ENCODE measurements at places on chromosomes 16 and 17.
A peak's percentile ranks its signal among the peaks of the same experiment; 100 is the strongest.

DNA sequence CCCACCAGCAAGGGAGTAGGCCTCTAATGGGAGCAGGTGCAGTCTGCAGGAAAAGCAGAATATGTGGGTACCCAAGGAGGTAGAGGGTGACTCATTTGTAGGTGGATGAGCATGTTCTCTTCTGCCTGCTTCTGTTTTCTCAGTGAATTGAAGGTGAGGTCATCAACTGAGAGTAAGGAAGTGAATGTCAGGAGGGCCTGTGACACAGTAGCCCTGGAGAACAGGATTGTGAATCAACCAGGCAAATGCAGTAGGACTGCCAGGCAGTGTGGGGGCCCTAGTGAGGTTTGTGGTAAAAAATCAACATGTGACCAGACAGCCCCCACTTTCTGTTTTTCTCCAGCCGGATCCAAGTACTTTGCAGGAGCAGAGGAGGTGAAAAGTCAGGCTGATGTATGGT lies 150.5 kb upstream of the SOX9 start:
- no peak for DNase-seq

DNA sequence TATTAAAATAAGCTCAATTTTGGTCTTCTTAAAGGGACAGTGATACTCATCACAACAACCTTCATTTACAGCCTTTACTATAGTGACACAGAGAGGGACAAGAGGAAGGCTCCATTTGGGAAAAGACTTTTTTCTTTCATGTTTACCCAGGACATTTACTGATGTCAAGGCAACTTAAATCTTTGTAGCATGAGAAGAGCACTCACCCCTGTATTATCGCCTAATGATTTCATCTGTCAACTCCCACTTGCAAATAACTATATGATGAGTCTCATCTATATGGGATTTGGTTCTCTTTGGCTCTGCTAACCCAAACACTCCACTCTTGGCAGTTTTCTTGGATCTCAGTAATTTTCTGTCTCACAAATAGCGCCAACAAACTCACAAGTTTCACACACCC lies 24.1 kb downstream of the BLMH start:
- no peak for DNase-seq

DNA sequence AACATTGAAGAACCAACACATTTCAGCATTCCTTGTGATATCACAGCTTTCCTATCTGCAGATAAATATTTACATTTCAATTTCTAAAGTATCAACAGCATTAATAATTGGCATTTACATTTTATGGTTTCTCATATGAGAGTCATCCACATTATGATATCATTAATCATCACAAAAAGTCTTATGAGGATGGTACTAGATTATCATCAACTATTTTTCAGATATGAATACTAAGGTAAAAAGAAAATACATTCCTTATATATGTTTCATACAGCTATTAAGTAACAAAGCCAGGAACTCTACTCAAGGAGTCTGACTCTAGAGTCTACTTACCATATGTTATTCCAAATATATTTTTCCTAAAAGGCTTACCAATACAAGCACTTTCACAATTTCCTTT lies 40.7 kb downstream of the ABCA5 start:
- DNase-seq: no peak

GRCh38 chr17:40072040-40072734 lies 9.4 kb downstream of the THRA start:
- no peak for DNase-seq

DNA sequence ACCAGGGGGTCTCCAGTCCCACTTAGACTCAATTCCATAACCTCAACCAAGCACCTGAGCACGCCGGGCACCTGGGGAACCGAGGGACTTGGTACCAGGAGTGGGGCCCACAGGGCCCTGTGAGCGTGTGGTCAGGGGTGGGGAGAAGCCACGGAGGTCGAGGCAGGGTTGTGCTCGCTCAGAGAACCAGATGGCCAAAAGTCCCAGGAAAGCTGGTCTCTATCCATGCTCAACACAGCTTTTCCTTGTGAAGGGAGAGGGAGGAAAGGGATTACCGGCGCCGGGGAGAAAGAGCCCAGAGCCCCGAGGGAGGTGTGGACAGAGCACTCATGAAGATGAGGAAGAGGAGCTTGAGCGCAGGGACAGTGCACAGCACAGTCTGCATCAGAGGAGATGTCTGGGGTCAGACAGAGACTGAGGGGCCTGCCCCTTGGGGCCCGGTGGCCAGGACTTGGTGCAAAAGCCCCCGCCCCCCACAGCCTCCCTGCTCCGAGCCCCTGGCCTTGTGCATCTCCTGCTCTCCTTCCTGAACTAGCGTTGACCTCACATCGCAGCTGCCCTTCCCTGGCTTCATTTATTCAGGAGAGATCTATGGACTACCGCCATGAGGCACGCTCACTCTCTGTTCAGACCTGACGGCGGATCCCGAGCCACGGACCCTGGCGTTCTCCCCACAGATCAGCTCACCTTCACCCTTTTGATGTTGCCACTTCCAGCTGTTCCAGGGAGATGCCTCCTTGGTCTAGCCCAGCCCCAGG lies 355.4 kb upstream of the TNRC6C start:
- DNase-seq: no peak

- peak; percentile 86 for DNase-seq
Observed at GRCh38 chr17:8163978-8164814, 1.4 kb upstream of the VAMP2 start.

GRCh38 chr16:72884573-72884972 lies 163.4 kb downstream of the ZFHX3 start:
- DNase-seq: no peak

GRCh38 chr17:70820276-70820675 lies 650.9 kb downstream of the KCNJ2 start:
- DNase-seq: no peak

DNA sequence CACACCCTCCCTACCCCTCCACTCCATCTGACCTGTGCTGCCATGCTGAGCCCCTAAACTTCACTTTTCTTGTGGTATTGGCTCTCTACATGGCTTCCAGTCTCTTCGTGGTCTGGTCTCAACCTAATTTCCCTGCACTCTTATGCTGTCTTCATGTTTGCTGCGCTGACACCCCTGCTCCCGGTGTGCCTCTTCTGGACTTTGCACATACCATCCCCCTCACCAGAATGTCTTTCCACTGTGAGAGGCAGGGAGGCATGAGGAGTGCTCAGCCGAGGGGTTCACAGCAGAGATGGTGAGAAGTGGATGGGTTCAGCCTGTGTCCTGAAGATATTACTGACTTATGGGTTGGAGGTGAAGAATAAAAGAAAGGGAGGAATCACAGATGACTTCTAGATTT lies 2.5 kb downstream of the TNFSF12 start:
- no peak for DNase-seq

DNA sequence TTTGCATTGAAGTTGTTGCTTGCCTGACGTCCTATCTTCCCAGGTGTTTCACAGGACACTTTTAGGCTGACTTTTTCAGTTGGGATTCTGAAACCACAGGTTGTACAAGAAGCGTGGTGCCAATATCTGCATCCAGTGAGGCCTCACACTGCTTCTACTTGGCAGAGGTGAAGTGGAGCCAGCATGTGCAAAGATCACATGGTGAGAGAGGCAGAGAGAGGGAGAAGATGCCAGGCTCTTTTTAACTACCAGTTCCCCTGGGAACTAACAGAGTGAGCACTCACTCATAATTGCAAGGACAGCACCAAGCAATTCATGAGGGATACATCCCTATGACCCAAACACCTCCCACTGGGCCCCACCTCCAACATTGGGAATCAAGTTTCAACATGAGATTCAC lies 5.8 kb upstream of the ABCA6 start:
- no peak for DNase-seq

DNA sequence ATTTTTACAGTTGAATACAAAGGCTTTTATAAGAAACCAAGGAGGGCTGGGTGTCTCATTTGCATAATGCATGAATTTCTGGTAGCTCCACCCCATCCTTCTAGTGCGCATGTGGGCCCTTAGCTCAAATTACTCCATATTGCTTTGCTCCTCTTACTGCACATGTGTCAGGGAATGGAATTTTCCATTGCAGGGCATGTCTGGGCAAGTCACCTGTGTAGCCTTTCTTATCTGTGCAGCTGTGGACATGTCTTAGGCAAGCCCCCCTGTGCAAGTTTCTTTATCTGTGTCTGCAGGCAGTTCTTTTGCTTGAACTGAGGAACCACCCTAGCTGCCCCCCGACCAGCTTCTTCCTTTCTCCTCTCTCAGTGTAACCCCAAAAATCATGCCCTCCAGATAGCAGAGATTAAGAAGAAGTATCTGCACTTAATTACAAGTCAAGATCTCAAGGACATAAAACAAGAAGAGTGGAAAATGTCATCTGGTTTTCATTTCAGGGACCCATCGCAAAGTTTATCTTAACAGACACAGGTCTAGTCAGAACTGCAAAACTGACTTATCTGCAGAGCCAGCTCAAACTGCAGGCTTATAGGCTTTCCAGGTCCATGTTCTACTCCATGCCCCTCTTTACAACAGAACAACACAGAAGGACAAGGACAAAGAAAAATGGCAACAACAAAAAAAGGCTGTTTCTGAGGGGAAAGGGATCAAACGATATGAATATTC lies 137.9 kb upstream of the HS3ST4 start:
- DNase-seq: no peak

- DNase-seq: peak; percentile 83
Observed at GRCh38 chr16:57807968-57808528, 5.8 kb upstream of the KIFC3 start.

GRCh38 chr17:38663125-38663751 lies 11.5 kb downstream of the EPOP start:
- peak; percentile 31 for DNase-seq

DNA sequence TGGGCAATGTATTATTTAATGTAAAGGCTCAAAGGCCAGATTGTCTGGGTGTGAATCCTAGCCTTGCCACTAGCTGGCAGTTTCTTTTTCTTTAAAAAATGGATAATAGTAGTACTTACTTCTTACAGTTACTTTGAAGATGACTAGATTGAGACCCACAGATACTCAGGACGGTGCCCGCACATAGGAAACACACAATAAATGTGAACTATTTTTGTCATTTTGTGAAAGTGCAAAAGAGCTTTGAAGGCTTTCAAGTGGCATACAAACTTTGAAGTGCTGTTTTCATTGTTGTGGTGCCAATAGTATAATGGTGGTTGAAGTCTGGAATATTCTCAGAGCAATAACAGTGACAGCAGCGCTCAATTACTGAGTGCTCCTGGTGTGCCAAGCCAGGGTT lies 63.6 kb downstream of the OTOA start:
- no peak for DNase-seq

GRCh38 chr16:57994778-57995177 lies 5.7 kb downstream of the ZNF319 start:
- DNase-seq: peak; percentile 82

- no peak for DNase-seq
Observed at GRCh38 chr16:88058817-88059216, 107.6 kb downstream of the BANP start.

DNA sequence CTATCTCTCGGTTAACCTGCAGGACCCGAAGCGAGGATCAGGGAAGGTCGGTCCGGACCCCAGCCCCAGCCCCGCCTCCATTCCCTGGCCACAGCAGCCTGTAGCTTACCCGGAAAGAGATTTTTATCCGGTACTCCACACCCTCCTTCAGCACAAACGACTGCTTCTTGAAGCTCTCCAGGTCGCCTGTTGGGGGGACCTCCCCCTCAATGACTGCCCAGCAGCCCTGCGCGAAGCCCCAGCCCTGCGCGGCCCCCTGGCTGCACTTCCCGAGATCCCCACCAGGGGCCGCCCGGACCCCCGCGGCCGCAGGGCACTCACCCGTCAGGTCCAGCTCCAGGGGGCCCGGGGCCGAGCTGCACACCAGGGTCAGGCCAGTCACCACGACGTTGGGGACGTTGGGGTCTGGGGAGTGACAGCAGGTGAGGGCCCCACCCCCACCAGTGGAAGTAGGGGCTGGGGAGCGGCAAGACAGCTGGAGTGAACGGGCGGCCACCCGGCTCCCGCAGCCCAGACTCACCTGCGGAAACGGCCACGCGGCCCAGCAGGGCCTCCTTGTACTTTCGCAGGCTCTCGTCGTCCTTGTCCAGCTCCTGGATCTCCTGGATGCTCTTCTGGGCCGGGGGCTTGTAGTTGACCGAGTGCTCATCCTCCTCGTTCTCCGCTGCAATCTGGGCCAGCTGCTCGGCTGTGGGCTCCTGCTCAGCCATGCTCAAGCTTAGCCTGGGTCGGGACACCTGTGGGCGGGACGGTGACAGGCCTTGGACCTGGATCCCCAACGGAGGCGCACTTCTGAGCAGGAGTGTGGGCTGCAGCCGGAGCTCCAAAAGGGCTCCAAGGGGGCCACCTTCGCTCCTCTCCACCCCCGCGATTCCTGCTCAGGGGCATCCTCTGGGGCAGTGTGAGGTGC lies 1.7 kb downstream of the ARHGDIA start:
- DNase-seq: no peak

- no peak for DNase-seq
Observed at GRCh38 chr17:47915776-47916398, 19.9 kb downstream of the SP2 start.

DNA sequence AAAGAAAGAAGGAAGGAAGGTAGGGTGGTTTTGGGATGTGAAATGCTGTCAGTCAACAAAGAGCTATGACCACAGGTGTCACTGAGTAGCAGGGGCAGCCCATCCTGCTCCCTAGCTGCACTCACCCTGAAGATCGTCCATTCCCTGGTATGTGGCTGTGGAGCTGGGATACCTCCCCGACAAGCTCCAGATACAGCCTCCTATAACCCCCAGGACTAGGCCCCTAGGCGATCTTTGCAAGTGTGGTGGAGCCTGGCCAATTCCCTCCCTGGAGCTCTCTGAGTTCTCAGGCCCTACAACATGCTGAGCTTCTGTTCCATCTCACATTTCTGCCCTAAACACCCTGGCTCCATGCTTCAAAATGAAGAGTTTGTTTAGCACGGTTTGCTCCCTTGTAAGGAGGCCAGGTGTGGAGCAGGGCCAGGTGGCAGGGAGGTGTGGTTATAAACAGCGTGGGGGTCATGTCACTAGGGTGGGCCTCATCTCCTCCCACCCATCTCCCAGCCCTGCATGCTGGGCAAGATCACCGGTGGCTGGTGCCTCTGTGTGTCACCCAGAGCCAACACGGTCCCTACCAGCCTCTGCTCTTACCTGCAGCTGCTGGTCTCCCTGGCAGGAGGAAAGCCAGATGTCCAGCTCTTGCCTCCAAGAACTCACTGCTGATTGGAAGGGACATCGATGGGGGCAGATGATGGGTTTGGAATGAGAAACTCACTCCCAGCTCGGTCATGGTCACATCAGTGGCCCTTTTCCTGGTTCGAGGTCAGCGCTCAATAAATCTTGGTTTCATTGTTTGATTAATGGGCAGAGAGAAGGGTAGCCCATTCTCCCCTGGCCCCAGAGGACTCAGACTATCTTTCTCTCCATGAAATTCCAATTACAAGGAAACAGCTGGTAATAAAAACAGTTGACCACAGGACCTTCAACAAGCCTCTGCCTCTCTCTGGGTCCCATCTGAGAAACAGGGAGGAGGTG lies 511.0 kb upstream of the CDH5 start:
- DNase-seq: no peak

Measured in inflammatory macrophage (primary cell).